ENCODE measurements at places on chromosomes 16 and 17. TPM values are rescaled to one million over a fixed set of nuclear protein-coding genes. Genes with fewer than 3 reads are reported as not detected.

The ZPBP2 gene
- not detected for total RNA-seq

The TPSD1 gene
- total RNA-seq: not detected

The MYO1D gene
- 4.2 TPM for total RNA-seq

The CLEC18B gene
- total RNA-seq: 3.9 TPM

The RNF43 gene
- total RNA-seq: not detected

The ACOX1 gene
- 71.0 TPM for total RNA-seq
